Activated CD4-positive, alpha-beta T cell treated with anti-CD3 and anti-CD28 coated beads for 24 hours (primary cell): ENCODE measurements at places on chromosomes 3 and 15.

DNA sequence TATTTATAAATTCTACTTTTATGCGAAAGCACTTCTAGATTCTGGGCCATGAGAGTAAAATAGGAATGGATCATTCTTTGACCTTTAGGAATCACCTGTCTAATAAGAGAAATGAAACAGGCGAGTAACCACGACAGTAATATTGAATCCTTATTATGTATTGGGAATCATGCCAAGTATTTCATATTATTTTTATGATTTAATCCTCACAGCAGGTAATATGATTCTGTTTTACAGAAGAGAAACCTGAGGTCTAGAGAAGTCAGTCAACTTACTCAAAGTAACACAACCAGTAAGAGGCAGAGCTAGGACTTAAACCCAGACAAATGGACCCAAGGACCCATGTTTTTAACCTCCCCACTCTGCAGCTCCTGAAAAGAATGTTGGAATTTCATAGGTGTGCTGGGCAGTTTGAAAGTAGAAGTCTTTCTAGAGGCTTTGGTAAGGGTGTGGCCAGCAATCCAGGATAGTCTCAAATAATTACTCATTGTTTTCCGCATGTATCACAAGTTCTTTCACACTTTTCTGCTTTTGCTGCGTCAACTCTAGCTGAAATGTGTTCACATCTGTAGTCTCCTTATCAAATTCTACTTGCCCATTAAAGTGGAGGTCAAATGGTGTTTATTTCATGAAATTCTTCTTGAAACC, 181.7 kb downstream of the TPRG1 start:
- DNase-seq, result no peak

GRCh38 chr15:100125401-100126191, 216.2 kb downstream of the ADAMTS17 start:
- DNase-seq, result no peak

DNA sequence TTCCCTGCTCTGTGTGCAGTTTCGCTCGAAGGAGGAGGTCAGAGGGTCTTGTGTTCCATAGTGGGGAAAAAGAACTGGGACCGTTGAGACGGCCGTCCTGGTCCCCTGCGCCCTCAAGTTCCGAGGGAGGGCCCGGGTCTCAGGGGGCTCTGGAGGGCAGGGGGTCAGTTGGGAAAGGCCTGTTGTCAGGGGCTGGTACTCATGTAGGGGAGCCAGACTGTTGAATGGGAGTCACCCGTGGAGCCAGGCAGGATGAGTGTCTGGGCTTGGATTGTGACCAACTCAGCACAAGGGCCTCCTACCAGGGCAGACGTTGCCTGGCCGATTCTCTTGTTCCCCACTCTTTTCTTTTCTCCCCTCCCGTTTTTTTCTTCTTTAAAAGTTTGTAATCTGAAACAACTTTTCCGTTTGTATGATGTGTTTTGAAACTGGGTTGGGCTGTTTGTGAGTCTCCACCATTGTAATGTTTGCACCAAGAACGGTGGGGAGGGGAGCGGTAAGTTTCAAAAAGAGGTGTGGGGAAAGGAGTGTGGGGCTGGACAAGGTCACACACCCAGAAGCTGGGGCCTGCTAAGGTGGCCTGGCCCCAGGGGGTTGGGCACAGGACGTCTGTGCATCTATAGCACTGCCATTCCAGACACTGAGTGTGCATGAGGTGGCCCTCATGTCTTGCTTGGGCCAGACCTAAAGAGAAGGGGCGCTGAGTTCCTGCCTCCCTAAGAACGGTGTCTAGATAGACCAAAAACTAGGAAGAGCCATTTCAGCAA, 1.1 kb downstream of the CMTM7 start:
- no peak for DNase-seq

DNA sequence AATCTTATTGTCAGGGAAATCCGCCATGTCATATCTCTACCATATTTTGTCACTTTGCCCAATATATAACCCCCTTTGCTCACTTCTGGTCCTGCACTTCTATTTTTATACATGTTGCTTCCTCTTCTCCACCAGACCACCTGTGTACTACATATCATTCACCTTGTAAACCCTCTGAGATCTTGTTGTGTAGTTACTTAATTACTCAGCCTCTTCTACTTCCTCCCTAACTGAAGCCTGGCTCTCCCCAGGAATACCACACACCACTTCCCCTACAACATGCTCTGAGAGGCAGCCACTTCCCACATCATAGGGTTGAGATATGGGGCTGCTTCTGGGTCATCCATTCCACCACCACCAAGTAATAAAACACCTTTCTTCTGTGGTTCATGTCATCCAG, 10.0 kb downstream of the HEXA start:
- no peak for DNase-seq

- DNase-seq, result no peak
These were observed 65.2 kb downstream of the PGPEP1L start for GRCh38 chr15:98942431-98942830.
